ENCODE measurements at places on chromosomes 11 and 22.

- DNase-seq = no peak
- no peaks in the 10 kb centered on the region for H3K27me3 ChIP-seq
- no peak overlapping the region for H3K4me3 ChIP-seq
- no peak overlapping the region for H3K27ac ChIP-seq
Measured at GRCh38 chr22:47411006-47411405, 648.6 kb downstream of the TBC1D22A start.

- H3K27ac ChIP-seq = no peak overlapping the region
- no peak overlapping the region for H3K4me3 ChIP-seq
- H3K36me3 ChIP-seq = no peaks in the 10 kb centered on the region
- DNase-seq = no peak
- H3K27me3 ChIP-seq = no peaks in the 10 kb centered on the region
Measured at GRCh38 chr11:15840966-15841365, 515.4 kb downstream of the SOX6 start.

- DNase-seq = no peak
- no peaks in the 10 kb centered on the region for H3K36me3 ChIP-seq
- peaks cover 74% of the 10 kb centered on the region for H3K27me3 ChIP-seq
- H3K4me1 ChIP-seq = 0 out of 2 replicates have a peak, but pooled peaks cover 4% of the 10 kb centered on the region
Measured at GRCh38 chr11:65903068-65903481, 2.9 kb upstream of the FOSL1 start.

- H3K27me3 ChIP-seq = no peaks in the 10 kb centered on the region
- no peaks in the 10 kb centered on the region for H3K36me3 ChIP-seq
- DNase-seq = no peak
- H3K4me3 ChIP-seq = peak overlapping the region; percentile 94
- peaks cover 26% of the 10 kb centered on the region for H3K4me1 ChIP-seq
Measured at GRCh38 chr11:59616396-59616982, 915 bp upstream of the OSBP start.

DNA sequence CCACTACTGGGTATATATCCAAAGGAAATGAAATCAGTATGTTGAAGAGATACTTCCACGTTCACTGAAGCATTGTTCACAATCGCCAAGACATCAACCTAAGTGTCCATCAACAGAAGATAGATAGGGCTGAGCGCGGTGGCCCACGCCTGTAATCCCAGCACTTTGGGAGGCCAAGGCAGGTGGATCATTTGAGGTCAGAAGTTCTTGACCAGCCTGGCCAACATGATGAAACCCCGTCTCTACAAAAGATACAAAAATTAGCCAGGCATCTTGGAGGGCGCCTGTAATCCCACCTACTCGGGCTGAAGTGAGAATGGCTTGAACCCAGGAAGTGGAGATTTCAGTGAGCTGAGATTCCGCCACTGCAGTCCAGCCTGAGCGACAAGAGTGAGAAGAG, 12.7 kb downstream of the EIF3F start:
- H3K27ac ChIP-seq = no peak overlapping the region
- no peaks in the 10 kb centered on the region for H3K27me3 ChIP-seq
- DNase-seq = no peak
- H3K4me3 ChIP-seq = no peak overlapping the region
- H3K36me3 ChIP-seq = peaks cover 35% of the 10 kb centered on the region

DNA sequence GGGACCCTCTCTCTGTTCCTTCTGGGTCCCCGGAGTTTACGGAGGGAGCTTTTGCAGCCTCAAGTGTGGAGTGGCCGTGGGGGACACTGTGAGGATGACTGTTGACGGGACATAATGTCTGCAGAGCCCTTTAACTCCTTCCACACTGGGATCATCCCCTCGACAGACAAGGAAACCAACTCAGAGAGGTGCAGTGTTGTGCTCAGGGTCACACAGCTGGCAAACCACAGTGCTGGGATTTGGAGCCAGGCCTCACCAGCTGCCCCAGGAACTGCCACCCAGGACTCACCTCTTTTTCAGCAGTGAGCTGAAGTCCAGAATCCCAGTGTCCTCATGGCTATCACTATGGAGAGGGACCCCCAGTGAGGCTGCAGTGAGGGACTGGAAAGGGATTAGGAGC, 5.4 kb downstream of the MYBPC3 start:
- no peak for DNase-seq
- H3K4me1 ChIP-seq = peaks cover 8% of the 10 kb centered on the region
- no peak overlapping the region for H3K4me3 ChIP-seq
- H3K27me3 ChIP-seq = no peaks in the 10 kb centered on the region

DNA sequence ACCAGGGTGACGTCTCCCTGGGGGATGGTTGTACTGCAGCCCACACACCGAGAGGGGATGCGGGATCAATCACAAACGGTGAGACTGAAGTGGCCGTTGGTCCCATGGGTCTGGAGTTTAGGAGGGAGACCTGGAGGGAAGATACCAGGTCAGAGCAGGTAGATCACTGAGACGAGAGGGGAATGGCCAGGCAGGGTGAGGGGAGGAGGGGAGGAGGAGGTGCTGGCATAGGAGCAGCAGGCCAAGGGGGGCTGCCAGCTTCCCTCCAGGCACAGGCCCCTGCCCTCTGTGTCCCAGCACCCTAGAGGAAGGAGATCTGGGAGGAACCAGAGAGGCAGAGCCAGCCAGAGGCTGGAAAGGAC, 7.0 kb downstream of the MAPK8IP2 start:
- peaks cover 16% of the 10 kb centered on the region for H3K27me3 ChIP-seq
- H3K4me1 ChIP-seq = 0 out of 2 replicates have a peak, but pooled peaks cover 4% of the 10 kb centered on the region
- no peak overlapping the region for H3K4me3 ChIP-seq
- peak overlapping the region; percentile 57 for H3K27ac ChIP-seq

- H3K27ac ChIP-seq = no peak overlapping the region
- H3K4me1 ChIP-seq = peaks cover 5% of the 10 kb centered on the region
- H3K4me3 ChIP-seq = no peak overlapping the region
Measured at GRCh38 chr11:12276356-12276755, 101.0 kb upstream of the PARVA start.
